ENCODE measurements at places on chromosomes 1 and 21.

DNA sequence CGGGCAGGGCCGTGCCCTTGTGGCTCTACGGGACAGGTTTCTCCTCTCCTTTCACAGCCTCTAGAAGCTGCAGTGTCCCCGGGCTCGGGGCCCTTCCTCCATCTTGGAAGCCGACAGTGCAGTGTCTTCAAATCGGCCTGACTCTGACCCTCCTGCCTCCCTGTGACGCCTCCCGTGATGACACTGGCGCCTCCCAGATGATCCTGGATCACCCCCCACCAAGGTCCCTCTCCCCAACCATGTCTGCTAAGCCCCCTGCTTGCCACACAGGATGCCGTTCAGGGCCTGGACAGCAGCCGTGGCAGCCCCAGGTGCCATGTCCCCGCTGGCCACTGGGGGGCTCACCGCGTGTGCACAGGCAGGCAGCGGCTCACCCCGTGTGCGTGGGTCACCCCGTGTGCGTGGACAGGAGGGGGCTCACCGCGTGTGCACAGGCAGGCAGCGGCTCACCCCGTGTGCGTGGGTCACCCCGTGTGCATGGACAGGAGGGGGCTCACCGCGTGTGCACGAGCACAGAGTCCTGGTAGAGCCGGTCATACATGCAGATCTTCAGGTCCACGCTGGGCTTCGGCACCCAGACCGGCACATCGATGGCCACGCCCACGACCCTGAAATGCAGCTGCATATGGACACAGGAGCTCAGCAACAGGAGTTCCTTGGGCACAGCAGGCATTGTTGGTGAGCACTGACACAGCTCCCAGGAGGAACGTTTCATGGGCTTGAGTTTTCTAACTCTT is 24.9 kb upstream of the TMEM52 start:
- peak; percentile 22 for DNase-seq

GRCh38 chr1:167717351-167717750 is 4.4 kb upstream of the MPZL1 start:
- no peak for DNase-seq

DNA sequence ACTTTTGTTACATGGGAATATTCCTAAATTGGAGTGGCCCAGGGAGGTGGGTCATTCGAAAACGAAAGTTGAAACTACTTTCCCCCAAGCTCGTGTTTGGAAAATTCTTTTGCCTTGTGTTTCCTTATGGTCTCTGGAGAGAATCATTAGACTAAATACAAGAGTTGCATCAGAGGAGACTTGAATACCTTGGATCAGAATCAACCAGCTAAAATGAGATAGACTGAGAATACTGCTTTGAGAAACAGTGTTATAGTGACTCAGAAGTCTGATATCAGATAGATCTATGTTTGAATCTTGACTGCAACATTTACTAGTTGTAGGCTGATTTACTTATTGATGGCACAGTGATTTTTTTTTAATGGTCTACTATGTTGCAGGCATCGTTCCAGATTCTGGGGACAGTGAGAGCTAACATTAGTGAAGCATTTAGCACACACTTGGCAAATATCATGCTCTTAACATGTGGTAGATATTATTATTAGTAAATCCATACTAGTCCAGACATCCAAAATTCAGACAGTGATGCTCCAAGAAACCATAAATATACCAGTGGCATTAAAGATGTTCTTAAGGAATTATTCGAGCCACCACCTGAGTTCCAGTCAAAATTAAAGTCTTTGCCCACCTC is 12.9 kb upstream of the ACTN2 start:
- no peak for DNase-seq

DNA sequence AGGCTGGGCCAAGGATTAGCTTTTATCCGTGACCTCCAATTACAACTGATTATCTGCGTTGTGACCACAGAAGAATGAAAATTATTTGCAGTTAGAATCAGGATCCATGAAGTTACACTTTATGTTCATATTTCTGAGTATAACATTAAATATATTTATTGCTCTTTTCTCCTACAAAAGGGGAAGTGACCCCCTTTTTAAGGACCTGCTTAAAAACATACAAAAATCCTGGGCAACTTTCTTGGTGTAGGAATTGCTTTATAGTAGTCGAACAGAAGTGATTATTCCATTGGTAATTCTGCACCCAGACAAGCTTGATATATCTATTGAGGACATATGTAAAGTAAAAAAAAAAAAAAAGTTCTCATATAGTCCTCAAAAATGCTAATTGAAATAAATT is 208.7 kb downstream of the MRPL39 start:
- DNase-seq, result no peak

DNA sequence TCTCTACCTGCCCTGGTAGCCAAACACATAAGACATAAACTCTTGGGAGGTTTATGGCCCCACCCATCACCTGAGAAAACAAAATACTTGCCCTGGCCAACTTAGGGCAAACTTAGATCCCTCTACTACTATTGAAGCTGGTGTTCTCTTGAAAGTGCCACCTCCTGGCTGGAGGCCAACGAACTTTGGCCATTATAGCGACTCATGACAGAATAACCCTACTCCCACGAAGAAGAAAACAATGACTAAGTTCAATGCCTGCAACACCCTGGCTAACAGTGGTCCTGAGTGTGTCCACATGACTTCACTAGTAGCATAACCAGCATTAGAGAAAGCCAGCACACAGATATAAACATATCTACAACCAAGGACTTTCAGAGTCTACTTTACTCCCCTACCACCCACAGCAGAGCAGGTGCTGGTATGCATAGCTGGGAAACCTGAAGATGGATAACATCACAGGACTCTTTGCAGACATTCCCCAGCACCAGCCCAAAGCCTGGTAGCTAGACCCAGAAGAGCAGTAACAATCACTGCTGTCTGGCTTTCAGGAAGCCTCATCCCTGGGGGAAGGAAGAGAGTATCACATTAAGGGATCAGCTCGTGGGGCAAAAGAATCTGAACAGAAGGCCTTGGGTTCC is 81.0 kb downstream of the SLC30A10 start:
- no peak for DNase-seq

DNA sequence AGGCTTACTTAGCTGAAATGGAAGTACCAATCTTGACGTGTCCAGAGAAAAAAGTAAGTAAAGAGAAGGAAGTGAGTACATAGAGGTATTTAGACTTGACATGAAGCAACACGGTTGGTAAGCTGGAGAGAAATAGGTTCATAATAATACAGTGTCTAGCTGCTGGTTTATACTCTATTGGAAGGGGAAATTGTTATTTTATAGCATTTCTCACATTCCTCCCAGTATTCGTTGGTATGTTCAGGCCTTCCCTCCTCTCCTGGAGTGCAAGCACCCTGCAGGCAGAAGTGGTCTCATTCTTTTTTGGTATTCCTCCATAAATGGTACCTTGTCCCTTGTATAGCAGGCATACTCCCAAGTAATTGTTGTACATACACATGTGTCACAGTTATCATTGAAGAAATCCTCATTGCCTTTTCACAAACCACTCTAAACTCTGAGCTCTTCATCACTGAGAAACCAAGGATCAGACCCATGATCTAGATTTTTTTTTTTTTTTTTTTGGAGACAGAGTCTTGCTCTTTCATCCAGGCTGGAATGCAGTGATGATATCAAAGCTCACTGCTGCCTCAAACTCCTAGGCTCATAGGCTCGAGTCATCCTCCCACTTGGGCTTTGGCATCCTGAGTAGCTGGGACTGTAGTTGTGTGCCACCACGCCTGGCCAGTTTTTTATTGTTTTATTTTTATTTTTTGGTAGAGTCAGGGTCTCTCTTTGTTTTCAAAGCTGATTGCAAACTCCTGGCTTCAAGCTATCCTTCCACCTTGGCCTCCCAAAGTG is 9.8 kb upstream of the IPO9 start:
- DNase-seq, result no peak

DNA sequence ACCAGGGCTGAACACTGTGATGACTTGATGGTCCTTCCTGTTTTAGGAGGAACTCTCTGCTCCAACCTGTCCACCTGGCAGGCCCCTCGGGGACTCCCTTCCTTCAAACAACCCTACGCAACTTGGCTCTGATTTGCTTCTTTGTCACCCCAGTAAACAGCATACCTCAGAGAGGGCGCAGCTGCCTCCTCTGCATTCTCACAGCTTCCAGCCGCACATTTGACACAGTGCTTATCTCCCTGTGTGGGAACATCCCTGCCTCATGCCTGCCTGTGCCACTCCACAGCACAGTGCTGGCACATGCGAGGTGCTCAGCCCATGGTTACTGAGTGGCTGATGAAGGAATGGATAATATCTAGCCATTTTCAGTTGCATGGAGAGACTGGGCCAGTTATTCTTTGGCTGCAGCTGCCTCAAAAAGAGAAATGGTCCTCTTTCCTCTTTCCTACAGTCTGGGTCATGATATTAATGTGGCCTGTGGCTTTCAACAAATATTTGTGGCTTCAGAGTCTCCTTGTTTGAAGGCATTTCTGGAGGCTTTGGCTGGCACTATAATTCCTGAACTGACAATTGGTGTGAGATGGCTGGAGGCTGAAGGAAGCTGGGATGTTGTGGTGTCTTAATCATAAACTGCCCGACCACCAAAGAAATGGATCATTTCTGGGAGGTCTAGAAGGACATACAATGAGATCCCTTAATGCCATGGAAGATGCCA is 77.9 kb downstream of the TENT5C start:
- DNase-seq, result no peak

GRCh38 chr21:27171707-27172106 is 204.8 kb upstream of the ADAMTS5 start:
- DNase-seq, result no peak

DNA sequence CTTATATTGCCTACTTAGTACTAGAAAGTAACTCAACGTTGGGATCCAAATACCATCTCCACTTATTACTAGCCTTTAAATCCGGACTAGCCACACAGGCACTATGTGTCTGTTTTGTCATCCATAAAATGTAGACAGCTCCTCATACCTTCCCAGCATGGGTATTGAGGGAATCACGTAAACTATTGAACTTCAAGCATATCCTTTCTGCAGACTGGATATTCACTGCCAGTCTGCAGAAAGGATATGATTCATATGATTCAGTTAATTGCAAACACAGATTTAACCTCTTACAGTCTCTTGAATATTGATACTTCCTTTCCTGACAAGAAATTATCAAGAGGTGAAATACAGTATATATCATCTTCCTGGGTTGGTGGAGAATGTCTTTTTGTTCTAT is 186.0 kb downstream of the LEPR start:
- DNase-seq, result no peak

DNA sequence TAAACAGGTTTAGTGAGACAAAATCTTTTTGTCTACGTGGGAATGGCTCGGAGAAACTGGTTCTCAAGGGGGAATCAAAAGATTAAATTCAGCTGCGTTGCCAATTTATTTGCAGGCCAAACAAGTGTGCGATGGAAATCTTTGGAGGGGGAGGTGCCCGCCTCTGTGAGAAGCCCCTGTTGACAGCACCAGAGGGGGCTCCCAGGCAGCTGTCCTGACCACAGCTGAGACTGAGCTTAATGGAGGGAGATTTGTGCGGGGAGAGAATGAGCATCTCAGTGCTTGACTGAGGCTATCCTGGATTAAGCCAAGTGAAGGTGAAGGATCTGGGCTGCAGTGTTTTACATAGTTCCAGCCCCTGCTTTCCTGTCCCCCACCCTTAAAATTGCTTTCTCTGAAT is 169.7 kb downstream of the ATG4C start:
- no peak for DNase-seq

- no peak for DNase-seq
Observed at GRCh38 chr1:109609881-109610280, 9.5 kb downstream of the GNAT2 start.

- DNase-seq, result no peak
Observed at GRCh38 chr1:232445361-232446106, 184.4 kb downstream of the SIPA1L2 start.

GRCh38 chr1:9960706-9961562 is 17.7 kb downstream of the NMNAT1 start:
- no peak for DNase-seq

- no peak for DNase-seq
Observed at GRCh38 chr1:102219463-102219862, 222.7 kb upstream of the OLFM3 start.

DNA sequence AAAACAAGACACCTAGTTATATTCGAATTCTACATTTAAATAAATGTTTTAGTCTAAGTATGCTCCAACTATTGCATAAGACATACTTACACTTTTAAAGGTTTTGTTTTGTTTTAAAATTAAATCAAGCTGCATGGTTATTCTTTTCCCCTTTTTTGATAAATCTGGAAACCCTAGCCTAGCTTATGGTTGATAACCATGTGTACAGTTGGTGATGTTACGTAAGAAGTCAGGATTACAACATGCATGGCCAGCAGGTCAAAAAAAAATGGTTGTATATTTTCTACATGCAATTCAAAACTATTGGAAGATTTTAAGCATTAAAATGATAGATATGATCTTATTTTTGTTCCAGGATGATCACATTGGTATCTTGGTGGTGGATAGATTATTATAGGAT is 1600.6 kb downstream of the PLA2G4A start:
- DNase-seq, result no peak

DNA sequence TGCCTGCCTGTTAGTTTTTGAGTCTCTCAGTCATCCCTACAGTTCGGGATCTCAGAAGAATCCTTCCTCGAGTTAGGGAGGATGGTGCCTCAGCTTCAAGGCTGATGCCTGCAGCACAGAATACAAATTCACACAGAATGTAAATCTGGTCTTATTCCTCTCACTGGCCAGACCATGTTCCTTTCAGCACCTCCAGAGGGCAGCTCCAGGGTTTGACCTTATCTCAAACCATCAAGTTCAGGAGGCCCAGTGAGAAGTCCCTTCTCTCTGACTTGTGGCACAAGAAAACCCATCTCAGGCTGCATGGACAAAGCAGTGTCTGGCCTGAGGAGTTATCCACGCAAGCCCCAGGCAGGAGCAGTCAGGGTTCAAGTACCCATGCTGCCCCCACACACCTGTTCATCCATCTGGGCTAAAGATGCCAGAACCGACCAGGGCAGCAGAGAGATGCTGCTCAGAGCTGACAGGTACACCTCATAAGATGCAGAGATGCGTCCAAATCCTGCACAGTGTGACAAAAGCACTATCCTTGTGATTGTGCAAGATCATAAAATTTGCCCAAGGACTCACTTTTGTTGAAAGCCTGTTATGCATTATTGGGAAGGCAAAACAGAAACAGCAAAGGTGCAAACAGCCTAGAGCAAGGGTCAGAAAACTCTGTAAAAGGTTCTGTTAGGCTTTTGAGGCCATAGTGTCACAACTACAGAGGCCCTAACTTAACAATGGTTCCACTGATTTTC is 49.8 kb downstream of the BCAR3 start:
- no peak for DNase-seq

DNA sequence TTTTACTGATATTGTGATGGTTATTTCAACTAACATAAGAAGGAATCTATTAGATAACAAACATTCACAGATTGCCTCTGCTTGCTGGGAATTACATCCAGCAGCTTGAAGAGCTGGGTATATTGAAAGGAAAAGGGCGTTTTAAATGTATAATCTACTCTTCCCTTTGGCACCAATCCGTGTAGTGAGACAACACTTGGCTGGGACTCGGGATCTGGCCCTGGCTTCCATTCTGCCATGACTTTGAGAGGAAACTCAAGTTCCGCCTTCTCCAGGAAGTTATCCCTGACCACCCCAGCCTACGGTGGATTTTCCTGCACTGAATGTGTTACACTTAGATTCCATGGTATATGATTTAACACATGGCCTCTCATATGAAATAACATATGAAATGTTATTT is 86.9 kb upstream of the UBE2U start:
- no peak for DNase-seq

- DNase-seq, result no peak
Observed at GRCh38 chr1:32702599-32703478, at the start of gene SYNC. SYNC (minus strand) TSS chr1:32702770; CDS start chr1:32702660, 110 bp downstream.
